ENCODE measurements at places on chromosomes 6 and 20.

DNA sequence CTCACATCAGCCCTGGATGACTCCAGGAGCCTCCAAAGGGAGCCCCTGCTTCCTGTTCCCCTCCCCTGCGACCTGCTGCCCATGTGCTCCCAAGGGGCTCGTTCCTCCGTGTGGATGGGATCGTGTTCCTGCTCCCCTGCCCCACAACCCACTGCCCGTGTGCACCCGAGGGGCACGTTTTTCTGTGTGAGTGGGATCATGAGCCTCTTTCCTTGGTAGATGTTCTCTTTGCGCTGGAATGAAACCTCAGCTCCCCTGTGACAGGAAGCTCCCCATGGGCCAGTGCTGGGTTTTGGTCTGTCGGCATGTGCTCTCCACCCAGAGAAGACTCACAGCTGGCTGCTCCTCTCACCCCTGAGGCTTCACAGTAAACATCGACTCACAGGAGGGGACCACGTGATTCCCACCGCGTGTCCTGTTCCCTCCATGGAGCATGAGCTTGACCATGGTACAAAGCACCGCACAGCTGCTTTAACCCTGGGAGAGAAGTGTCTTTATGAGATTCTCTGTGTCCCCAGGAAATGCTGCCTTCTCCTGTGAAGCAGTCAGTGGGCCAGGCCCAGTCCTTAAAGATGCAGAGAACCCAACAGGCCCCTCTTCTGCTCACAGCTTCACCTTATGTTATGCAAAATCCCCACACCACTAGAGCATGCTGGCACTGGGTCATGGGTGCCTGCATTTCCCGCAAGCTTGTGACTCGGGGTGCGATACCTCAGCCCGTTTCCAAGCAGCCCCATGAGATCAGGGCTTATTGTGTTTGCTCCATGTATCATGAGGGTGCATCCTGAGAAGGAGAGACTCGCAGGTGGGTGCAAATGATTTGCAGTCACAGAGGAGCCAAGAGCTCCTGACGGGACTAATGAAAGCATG is 215.1 kb downstream of the ERMARD start:
- DNase-seq: no peak

- no peak for DNase-seq
These were observed 4.6 kb upstream of the CAPN11 start for GRCh38 chr6:44154067-44154466.

GRCh38 chr20:23397961-23398360 is 23.3 kb downstream of the NAPB start:
- no peak for DNase-seq

DNA sequence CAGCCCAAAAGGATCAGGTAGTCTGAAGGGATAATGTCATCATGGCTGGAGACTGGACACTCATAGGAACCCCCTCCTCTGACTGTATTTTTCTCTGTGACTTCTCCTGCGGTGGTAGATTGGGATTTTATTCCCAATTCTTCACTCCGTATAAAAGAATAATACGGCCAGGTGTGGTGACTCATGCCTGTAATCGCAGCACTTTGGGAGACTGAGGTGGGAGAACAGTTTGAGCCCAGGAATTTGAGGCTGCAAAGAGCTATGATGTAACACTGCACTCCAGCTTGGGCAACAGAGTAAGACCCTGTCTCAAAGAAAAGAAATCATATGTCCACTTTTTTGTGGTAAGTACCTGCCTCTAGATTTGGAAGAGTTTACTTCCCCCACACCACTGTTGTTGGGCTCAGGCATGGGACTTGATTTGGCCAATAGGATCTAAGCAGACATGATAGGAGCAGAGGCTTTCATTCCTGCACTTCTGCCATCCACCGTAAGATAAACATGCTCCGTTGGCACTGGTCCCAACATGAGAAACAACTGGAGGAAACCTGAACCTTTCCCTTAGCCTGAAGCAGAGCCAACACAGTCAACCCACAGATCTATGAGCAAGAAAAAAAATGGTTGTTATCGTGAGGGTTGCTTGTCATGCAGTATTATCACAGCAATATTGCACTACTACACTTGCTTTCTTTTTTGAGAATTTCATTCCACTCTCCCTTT is 82.0 kb downstream of the JPH2 start:
- DNase-seq: peak; percentile 93

DNA sequence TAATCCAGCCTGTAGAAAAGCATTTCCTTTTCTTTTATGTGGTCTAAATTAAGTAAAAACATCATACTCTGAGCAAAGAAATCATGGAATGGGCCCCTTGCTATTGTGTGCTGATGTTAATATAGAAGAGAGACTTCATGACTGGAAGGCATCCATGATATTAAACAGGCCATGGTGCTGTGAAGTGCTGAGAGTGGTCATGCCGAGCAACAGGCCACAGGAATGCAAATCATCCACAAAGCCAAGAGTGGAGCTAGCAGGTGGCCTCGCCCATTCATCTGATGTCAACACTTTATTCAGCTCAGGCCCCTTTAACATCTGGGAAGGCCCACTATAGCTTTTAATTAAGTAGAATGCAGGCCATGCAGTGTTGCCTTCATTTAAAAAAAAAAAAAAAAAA is 115.2 kb upstream of the HMGCLL1 start:
- DNase-seq: peak; percentile 87

- DNase-seq: peak; percentile 23
These were observed 14.4 kb upstream of the HLA-DQA1 start for GRCh38 chr6:32622545-32623401.

Data from tongue (tissue), 3 donors.